Hepatocyte (in vitro differentiated cells): ENCODE measurements at places on chromosomes 13 and 19. TPM values are rescaled to one million over a fixed set of nuclear protein-coding genes. Genes with fewer than 3 reads are reported as not detected.
A peak's percentile ranks its signal among the peaks of the same experiment; 100 is the strongest.

ZNF550 gene
- total RNA-seq: 5.7 and 5.9 TPM in 2 replicates

DNA sequence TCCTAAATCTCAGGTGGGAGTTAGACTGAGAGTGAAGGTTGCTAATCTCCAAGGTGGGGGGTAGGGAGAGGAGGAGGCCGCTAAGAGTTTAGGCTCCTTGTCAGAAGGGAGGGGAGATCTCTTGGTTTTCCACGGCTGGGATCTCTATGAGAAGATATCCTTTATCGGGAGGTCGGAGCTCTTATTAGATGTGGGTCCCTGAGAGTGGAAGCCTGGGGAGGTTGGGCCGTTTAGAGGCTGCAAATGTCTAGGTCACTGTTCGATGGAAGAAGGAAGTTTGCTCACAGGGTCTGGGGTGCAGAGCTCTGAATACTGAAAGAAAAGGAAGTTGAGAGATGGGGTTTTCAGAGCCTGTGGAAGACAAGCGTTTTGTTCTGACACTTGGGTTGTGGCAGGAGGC is 3.8 kb downstream of the MYADM start:
- no peak for DNase-seq
- H3K27me3 ChIP-seq: no peaks in the 10 kb centered on the region
- peaks cover 8% of the 10 kb centered on the region for H3K4me1 ChIP-seq

ADAMTSL5 gene
- 8.3 and 11.2 TPM in 2 replicates for total RNA-seq

DNA sequence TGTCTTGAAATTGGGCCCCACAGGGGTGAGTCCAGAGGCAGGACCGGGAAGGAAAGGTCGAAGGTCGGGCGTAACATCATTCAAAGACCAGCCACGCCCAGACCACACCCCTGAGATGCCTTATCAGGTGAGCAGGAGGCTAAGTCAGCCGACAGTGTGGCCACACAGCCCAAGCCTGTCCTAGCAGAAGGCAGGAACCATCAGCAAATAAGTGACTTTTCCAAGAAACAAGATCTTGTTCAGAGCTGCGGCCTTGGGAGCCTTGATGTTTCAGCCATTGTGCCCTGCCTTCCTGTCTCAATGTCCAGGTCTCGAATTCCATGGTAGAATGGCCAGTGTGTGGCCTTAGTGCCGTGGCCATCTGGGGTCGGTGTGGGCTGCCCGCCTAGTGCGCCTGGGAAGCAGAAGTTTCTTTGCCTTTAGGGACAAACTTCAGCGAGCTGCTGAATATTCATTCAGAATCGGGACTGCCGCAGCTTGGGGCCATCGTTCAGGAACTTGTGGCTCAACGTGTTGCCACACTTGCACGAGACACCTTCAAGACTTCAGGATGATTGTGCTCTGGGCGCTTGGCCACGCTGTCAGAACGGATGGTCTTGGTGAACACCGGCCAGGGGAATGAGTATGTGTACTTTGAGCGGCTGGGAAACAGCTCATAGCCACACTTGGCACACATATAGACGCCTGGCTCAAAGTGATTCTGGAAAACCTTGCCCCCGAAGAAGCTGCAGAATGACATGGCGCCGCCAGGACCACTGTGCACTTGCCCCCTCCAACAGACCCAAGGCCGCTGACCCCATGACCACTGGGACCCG is 6.1 kb upstream of the IFNL4 start:
- no peak overlapping the region for H3K4me3 ChIP-seq
- no peak overlapping the region for H3K27ac ChIP-seq
- DNase-seq: no peak
- no peaks in the 10 kb centered on the region for H3K4me1 ChIP-seq
- peaks cover 5% of the 10 kb centered on the region for H3K27me3 ChIP-seq

- no peaks in the 10 kb centered on the region for H3K4me1 ChIP-seq
- no peak overlapping the region for H3K4me3 ChIP-seq
- no peak for DNase-seq
- no peaks in the 10 kb centered on the region for H3K27me3 ChIP-seq
- H3K36me3 ChIP-seq: no peaks in the 10 kb centered on the region
- H3K27ac ChIP-seq: no peak overlapping the region
Observed at GRCh38 chr13:103615771-103616170, 549.6 kb upstream of the SLC10A2 start.

GRCh38 chr13:95300625-95301182 is 547 bp downstream of the ABCC4 start:
- H3K27me3 ChIP-seq: no peaks in the 10 kb centered on the region
- H3K4me3 ChIP-seq: peak overlapping the region; percentile 97
- no peaks in the 10 kb centered on the region for H3K36me3 ChIP-seq
- peak overlapping the region; percentile 83 for H3K27ac ChIP-seq
- peaks cover 26% of the 10 kb centered on the region for H3K4me1 ChIP-seq

DNA sequence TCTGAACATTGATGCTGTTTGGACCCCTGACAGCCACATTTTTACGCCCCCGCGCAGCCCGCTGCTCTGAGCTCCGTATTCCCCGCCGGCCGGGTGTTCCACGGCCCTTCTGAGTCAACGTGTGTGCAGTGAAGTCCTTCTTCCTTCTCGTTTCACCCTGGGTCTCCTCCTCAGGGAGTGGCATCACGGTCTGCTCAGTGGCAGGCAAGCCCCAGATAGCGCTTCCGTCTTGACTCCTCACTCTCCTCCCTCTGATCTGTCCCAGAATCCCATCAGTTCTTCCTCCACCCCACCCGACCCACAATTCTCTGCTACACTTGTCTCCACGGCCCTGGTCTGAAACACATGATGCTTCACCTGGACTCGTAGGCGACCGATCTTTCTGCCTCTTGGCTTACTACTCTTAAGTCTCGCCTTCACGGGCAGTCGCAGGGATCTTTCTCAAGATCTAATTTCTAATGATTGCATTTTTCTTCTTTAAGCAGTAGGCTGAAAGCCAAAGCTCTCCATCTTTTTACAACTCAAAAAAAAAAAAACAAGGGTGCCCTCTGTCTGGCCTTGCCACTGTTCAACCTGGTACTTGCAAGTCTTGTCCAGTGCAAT is 33.9 kb downstream of the CCNE1 start:
- H3K27ac ChIP-seq: peak overlapping the region; percentile 95
- peaks cover 27% of the 10 kb centered on the region for H3K4me1 ChIP-seq
- DNase-seq: peak; percentile 66
- peak overlapping the region; percentile 71 for H3K4me3 ChIP-seq

CD33 gene
- 0.23 TPM in 1 of 2 replicates, not detected in the other for total RNA-seq

IZUMO4 gene
- total RNA-seq: 0.44 and 1.4 TPM in 2 replicates

DNA sequence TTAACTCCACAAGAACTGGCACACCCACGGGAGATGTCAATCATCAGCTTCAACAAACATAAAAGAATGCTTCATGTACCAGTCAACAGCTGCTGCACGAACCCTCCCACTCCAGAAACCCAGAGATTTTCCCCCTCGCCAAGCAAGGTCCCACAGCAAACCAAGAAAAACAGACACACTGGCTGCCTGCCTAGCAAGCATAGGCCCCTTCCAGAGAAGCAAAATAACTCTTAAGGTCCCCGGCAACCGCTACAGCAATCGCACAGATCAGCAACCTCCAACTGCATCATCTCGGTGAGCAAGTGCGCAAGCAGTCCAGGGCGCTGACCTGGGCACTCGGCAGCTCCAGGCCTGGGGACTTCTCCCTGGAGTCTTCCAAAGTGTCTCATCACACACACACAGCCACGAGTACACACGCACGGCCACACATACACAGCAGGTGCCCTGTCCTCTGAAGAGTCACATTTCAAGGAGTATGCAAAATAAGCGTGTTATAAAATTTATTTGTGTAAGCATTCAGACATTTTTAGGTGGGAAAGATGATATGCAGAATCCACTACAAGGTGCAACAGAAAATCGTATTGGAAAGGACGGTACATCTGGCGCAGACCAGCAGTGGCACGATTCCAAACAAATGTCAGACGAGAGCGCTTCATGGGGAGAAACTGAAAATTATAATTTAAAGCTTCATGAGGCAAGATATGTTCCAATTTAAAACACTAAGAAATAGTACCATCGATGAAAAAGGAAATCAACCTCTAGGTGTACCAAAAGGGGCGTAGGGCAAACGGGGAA is 125.0 kb downstream of the STK24 start:
- no peak overlapping the region for H3K4me3 ChIP-seq
- no peak for DNase-seq
- peaks cover 7% of the 10 kb centered on the region for H3K4me1 ChIP-seq
- no peaks in the 10 kb centered on the region for H3K27me3 ChIP-seq
- H3K27ac ChIP-seq: no peak overlapping the region

KLK4 gene
- total RNA-seq: not detected in 2 replicates

ZSCAN22 gene
- 1.3 and 2.0 TPM in 2 replicates for total RNA-seq

DNA sequence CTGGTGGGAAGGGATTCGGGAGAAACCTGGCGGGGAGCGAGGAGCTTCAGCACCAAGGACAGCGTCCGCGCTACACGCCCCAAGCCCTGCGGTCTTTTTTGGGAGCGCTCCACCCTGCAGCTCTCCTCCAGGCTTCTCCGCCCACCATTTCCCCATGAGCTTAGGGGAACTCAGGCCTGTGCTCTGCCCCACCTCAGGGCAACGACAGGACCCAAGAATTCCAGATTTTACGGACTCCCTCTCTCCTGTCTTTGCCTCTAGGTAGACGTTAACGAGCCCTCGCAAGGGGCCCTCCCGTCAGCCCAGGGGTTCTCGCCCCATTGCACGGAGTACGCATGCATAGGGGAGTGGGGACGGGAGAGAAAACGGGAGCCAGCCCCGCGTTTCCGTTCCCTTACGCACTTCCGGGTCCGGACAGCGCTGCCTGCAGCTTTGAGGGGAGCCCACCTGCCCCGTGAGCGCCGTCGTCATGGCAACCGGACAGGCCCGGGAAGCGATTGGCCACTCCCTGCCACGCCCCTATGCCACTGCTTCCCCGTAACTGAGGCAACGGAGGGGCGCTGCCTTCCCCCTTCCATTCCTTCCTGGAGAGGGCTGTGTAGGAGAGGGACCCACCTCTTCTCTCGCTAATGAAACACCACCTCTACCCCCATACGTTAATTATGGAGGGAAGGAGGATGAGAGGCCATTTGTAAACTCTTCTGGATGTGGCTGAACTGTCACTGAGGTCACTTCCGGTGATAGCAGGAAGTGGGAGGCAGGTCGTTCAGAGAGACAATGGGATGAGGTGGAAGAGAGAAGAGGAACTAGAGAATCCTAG is 20.8 kb downstream of the NOVA2 start:
- peak; percentile 85 for DNase-seq
- H3K4me3 ChIP-seq: peak overlapping the region; percentile 14
- no peak overlapping the region for H3K27ac ChIP-seq
- no peaks in the 10 kb centered on the region for H3K36me3 ChIP-seq
- H3K4me1 ChIP-seq: peaks cover 6% of the 10 kb centered on the region
- peaks cover 5% of the 10 kb centered on the region for H3K27me3 ChIP-seq

ZNF136 gene
- total RNA-seq: 9.2 and 10.0 TPM in 2 replicates

GRCh38 chr19:14349426-14349825 is 31.8 kb upstream of the ADGRE5 start:
- H3K4me3 ChIP-seq: no peak overlapping the region
- no peak overlapping the region for H3K27ac ChIP-seq
- H3K27me3 ChIP-seq: no peaks in the 10 kb centered on the region
- no peaks in the 10 kb centered on the region for H3K4me1 ChIP-seq

DNA sequence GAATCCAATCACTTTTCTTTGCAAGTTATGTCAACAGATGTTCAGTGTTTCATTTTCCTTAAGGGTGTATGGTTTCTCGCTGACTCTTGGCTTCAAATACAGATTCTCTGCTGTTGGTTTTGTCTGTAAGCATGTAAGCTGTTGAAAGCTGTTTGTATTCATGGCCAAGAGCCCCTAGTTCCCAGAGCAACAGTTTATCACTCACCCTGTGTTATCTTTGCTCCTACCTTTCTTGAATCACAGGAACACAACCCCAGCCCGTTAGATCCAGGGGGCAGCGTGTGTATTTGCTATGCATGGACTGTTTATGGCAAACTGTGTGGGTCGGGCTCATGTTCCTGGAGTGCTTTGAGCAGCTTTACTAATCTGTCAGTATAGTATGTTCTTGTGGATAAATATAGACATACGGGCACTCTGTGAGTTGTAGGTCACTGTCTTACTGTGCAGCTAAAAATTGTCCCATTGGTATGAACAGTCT is 28.9 kb downstream of the FRY start:
- H3K36me3 ChIP-seq: no peaks in the 10 kb centered on the region
- H3K4me3 ChIP-seq: no peak overlapping the region
- peak overlapping the region; percentile 15 for H3K27ac ChIP-seq
- H3K27me3 ChIP-seq: no peaks in the 10 kb centered on the region

GRCh38 chr13:110233181-110233950 is 73.6 kb downstream of the COL4A1 start:
- no peaks in the 10 kb centered on the region for H3K27me3 ChIP-seq
- H3K4me3 ChIP-seq: no peak overlapping the region
- H3K36me3 ChIP-seq: no peaks in the 10 kb centered on the region
- DNase-seq: no peak
- H3K4me1 ChIP-seq: peaks cover 5% of the 10 kb centered on the region

DNA sequence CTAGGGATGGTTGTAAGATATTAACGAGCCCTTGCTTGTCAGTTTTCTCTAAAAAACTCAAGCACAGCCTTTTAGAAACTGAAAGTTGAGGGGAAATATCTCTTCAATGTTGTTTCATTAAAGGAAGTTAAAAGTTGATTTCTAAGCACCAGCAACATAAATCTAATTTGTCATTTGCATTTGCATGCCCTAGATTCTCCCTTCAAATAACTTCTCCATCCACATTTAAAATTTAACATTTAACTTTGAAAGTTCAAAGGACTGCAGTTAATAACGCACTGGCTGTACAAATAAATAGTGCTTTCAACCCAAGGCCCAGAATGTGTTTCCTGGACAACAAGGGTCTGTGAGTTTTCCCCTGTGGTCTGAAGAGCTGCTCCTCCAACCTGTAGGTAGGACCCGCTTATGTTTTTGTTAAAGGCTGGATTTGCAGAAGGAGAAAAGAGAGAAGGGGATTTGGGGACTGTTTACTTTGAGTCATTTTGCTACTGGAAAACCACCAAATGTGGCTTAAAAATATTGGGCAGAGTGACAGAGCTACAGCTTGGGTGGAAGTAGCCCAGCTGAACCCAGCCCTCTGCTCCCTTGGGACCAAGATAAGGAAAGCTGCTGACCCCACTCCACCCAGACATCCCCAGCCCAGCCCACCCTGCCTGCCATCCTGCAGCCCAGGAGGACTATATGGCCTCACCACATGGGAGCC is 39.8 kb downstream of the TNFRSF19 start:
- no peaks in the 10 kb centered on the region for H3K27me3 ChIP-seq
- peak overlapping the region; percentile 21 for H3K27ac ChIP-seq
- peaks cover 10% of the 10 kb centered on the region for H3K4me1 ChIP-seq
- no peaks in the 10 kb centered on the region for H3K36me3 ChIP-seq

- H3K27ac ChIP-seq: no peak overlapping the region
- no peak overlapping the region for H3K4me3 ChIP-seq
- no peak for DNase-seq
- no peaks in the 10 kb centered on the region for H3K27me3 ChIP-seq
- peaks cover 3% of the 10 kb centered on the region for H3K4me1 ChIP-seq
Observed at GRCh38 chr19:28999724-29000433, 213.1 kb downstream of the UQCRFS1 start.

- H3K4me1 ChIP-seq: peaks cover 56% of the 10 kb centered on the region
- no peaks in the 10 kb centered on the region for H3K27me3 ChIP-seq
- H3K27ac ChIP-seq: no peak overlapping the region
- no peaks in the 10 kb centered on the region for H3K36me3 ChIP-seq
- no peak overlapping the region for H3K4me3 ChIP-seq
Observed at GRCh38 chr13:112716461-112716820, 26.6 kb downstream of the ATP11A start.

- no peaks in the 10 kb centered on the region for H3K36me3 ChIP-seq
- H3K27me3 ChIP-seq: peaks cover 40% of the 10 kb centered on the region
- H3K4me1 ChIP-seq: peaks cover 11% of the 10 kb centered on the region
- H3K27ac ChIP-seq: no peak overlapping the region
- DNase-seq: no peak
- H3K4me3 ChIP-seq: no peak overlapping the region
Observed at GRCh38 chr19:55451163-55451964, 8.3 kb upstream of the SHISA7 start.
